ENCODE measurements at places on chromosomes 4 and X.

GRCh38 chr4:7852568-7853185 lies 87.0 kb downstream of the AFAP1 start:
- DNase-seq = no peak

- no peak for DNase-seq
These were observed 95.8 kb downstream of the MGST2 start for GRCh38 chr4:139761461-139761860.

DNA sequence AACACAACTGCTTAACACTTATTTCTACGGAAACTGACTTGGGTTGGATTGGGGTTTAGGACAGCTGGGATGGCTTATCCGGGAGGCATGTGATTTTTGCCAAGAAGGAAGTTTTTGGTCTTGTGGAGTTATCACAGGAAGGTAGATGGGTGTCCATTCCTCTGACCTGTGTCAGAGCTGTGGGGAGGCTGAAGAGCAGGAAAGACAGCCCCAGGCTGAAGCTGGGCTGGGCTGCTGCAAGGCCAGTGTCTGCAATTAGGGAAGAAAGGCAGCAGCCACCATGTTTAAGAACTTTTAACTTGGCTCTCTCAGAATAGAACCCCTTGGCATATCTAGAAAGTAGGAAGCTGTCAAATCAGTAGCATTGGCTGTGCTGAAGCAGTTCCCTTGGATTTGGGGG lies 42.3 kb downstream of the CCNG2 start:
- no peak for DNase-seq

GRCh38 chr4:67549123-67549522 lies 3.8 kb upstream of the CENPC start:
- DNase-seq = no peak

- DNase-seq = peak; percentile 61
These were observed 5.0 kb downstream of the TACC3 start for GRCh38 chr4:1726146-1726934.

GRCh38 chr4:5133933-5134594 lies 82.8 kb downstream of the STK32B start:
- DNase-seq = no peak

- DNase-seq = no peak
These were observed 86.4 kb downstream of the CBR4 start for GRCh38 chr4:168923526-168924194.

DNA sequence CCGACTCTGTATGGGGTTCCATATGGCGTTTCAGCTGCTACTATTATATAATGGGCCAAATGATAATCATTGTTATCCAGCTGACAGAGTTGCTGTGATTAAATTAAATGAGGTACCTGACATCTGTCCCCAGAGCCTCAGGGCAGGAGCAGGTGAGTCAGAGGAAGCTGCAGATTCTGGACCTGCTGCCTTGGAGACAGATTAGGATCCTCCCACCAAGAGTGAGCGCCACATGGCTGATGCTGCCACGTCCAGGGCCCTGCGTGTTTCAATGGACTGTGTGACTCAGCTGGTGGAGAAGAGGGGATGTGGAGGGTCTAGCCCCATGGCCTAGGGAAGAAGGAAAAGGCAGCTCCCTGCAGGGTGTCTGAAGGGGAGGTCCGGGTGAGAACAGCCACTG lies 28.3 kb upstream of the UXT start:
- DNase-seq = peak; percentile 11

Measured in NCI-H2081 treated with DMSO at 0.1 percent for 48 hours (cell line).